Tongue (tissue), 3 donors: ENCODE measurements at places on chromosomes 6 and 20.

DNA sequence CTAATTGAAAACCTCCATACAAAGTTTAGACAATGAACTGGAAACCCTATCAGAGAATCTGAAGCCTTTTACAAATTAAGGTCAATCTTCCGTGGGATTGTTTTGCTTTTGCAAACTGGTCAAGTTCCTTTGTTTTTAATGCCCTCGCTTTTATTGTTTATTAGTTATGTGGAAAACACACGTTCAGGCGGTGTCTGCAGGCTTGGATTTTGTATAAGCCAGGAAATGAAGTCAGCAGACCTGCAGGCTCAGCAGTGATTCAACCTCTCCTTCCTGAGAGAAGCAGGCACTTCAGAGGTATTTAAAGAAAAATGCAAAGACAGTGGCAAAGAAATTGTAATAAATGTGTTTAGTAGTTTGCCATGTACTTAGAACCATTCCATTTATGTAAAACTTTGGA, 103.4 kb upstream of the PDE10A start:
- DNase-seq: no peak

GRCh38 chr6:12602951-12603672, 113.5 kb upstream of the PHACTR1 start:
- peak; percentile 55 for DNase-seq

DNA sequence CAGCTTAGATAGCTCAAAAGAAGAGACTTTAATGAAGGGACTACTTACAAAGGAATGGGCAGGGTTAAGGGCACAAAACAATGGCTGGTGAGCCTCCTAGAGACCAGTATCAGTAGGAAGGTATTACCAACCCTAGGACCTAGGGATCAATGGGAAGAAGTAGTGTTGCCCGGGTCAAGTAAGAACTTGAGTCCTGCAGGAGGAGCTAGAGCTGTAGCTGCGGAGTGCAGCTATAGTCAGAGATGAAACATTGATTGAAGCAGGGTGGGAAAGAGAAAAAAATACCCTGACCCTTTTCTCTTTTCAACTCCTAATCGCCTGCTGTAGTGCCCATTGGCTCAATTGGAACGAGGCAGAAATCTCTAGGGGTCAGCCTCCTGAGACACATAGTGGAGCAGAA, 144.0 kb downstream of the FLRT3 start:
- DNase-seq: no peak

DNA sequence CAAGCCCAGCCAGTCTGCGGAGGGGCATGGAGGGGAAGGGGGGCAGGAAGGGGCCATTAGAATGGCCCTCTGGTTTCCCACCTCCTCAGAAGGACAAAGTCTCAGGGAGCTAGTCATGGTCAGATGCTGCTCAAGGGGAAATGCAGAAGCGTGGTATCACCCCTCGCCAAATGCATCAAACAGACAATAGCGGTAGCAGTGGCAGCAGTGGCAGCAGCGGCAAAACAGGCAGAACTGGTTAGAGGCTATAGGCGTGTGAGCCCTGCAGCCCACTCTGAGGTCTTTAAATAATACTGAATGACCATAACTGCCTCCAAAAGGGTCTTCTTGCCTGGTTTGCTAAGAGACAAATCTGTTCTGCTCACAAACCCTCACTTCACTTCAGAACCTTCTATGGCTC, 186.7 kb downstream of the TFAP2C start:
- DNase-seq: no peak

GRCh38 chr6:49499126-49499525, 597 bp upstream of the GLYATL3 start:
- DNase-seq: no peak
